Kidney epithelial cell (primary cell): ENCODE measurements at places on chromosomes 1 and 21.

DNA sequence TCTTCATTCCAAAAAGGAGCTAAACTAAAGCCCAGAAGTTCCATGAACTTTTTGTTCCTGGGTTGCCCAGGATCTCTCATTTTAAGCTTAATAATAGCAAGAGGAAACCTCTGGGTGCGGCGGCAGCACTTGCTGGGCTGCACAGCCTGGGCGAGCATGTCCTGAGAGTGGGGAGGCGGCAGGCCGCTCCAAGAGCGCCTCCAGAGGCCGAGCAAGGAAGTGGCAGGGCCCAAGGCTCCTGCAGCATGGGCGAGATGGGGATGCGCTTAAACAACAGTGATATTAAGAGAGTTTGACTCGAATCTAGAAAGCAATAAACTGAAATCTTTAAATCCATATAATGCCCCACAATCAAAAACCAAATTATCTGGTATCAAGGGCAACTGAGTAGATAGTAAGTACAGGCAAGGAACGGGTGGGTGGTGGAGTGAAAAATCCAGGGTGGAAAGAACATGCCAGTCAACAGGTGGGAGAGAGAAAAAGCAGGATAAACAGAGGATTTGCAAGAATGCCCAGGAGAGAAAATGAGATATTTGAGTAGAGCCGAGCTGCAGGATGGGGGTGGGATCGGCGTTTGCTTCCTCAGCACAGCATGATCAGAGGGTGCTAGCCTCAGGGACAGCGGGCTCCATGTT, 14.1 kb upstream of the TNR start:
- no peak for DNase-seq

DNA sequence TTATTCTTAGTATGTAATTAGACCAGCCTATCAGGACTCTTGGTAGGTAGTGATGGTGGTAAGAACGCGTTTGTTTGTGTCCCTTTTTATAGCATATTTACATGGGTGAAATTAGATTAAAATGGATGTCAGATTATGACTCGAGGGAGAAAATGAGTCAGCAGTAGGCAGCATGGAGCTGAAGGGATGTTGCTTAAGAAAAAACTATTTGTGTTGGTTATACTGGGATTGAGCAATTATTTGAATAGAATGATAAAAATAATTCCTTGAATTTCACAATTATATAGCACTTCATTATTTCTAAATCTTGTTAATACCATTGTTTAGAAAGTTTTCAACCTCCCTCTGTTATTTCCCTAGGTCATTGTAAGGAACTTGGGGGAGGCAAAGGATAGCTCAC, 348.8 kb downstream of the RYR2 start:
- DNase-seq, result no peak

GRCh38 chr1:174883409-174883808, 116.3 kb upstream of the CACYBP start:
- no peak for DNase-seq

GRCh38 chr1:22484706-22485345, 33.2 kb downstream of the ZBTB40 start:
- no peak for DNase-seq

DNA sequence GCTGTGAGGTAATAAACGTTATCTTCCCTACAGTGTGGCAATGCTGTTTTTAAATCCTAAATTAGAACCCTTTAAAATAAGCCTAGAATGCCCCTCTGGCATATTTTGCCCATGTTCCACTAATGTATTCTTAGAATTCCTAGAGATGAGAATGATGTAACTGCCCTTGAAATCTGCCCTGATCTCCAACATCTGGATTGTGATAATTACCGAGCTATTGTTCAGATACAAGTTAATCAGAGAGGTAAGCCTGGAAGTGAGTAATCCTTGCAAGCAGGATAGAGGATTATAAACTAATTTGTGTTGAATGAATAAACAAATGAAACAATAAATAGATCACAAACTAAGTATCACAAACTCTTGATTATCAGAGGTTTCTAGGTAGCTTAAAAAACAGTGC, 107.8 kb upstream of the DMRTA2 start:
- no peak for DNase-seq

DNA sequence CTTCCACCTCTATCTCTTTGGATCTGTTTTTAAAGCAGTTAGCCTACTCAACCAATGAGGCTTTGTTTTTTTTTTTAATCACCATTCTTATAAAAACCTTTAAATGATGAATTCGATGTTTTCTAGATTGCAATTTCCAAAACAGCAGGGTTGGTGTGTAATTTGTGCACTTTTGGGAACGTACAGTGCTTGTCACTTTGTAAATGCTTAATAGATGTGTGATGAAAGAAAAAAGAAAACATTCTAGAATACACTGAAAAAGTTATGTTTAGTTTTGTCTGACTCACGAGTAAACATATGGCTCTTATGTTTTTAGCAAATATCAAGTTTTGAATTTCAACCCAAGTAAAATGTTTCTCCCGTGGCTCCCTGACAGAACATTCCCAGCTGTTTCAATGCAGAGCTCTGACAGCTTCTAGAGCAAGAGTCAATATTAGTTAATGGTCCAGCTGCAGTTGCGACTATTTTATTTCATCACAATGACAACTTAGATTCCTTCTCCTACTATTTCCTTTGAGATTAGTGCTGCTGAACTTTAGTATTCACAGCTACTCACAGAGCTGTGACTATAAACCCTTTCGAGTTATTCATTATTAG, 362.5 kb upstream of the ADAMTS5 start:
- no peak for DNase-seq

- no peak for DNase-seq
Observed at GRCh38 chr1:155010211-155010918, 7.8 kb downstream of the ZBTB7B start.

DNA sequence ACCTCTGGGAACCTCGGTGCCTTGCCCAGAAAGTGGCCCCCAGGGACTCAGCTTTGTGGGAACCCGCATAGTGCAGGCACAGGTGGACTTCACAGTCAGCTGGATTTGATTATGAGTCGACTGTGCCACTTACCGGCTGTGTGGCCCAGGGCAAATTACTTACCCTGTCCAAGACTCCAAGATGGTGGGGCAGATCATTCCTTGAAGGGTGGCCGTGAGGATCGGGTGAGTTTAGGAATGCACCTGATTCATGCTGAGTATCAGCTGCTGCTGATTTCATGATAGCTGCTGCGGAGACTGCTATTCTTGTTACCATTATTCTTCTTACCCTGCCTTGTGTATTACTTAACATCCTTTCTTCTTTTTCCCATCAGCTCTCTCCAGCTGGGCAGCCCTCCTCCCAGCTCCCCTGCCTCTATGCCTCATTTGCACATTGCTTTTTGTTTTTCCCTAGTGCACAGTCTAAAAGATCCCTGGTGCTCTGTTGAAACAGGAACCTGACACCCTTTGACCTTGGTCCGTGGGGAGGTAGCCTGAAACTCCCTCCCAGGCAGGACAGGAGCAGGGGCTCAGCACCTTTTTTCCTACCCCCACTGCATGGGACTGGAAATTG, 40.5 kb upstream of the FHAD1 start:
- DNase-seq, result peak; percentile 74

DNA sequence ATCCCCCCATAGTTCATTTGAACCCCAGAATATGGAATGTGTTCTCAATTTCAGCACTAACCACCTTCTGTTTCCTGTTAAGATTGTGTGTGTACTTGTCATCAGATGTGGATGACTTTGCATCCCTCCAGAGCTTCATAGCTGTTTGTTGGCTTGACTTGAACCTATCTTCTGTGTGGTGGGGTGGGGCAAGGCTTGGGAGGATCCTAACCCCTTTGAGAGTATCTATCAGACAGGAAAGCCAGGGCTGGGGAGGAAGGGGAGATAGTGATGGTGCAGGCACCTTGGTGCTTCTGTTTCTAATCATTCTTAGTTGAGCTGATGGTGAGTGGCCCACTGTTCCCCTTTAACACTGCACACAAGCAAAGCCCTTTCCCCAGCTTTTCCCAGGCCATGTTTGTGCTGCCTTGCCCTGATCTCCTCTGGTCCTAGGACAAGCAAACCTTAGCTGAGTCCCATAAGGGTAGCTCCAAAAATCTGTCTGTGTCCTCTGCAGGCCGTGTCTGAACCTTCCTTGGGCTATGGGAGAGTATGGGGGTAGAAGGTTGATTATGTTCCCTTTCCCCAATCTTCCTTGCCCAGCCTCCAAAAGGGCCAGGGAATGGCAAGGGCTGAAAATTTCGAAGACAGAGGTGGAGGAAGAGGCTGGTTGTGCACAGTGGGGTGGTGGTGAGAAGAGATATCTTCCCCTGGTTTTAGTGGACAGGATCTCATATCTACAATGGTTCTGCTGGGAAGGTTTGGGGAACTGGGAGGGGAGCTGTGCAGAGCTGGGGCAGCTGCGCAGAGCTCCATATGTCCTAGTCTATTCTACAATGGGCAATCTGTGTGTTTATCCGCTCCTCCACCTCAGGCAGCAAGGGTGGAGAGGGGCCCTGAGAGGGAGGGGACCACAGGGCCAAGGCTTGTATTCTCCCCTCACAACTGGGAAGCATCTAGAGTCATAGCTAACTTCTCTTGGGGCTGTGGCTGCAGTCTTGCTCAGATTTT, 1.4 kb downstream of the NHLH1 start:
- DNase-seq, result no peak

- DNase-seq, result no peak
Observed at GRCh38 chr21:42646836-42647235, 6.6 kb upstream of the PDE9A start.

- no peak for DNase-seq
Observed at GRCh38 chr1:48644905-48645605, 131.6 kb downstream of the BEND5 start.

DNA sequence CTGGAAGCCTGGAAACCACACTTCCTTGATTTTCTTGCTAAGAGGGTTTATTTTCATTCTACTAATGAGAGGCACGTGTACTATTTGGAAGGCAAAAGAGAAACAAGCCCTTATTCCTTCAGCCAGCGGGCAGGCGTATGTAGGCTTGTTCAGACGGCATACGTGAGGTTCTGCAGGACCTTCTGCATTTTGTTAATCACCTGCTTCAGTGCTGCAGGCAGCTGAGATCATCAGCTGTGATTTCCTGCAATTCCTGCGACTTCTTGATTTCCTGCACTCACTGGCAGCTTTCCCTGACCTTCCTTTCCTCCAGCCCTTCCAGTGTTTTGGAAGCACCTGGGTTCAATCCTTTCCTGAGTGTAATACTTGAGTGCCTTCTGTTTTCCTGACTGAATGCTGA, 43.4 kb downstream of the TSNAX start:
- DNase-seq, result no peak
